NCI-H524 (cell line): ENCODE measurements at places on chromosomes 2 and 18.

- no peak for DNase-seq
Measured at GRCh38 chr18:70636991-70637390, 348.1 kb downstream of the SOCS6 start.

DNA sequence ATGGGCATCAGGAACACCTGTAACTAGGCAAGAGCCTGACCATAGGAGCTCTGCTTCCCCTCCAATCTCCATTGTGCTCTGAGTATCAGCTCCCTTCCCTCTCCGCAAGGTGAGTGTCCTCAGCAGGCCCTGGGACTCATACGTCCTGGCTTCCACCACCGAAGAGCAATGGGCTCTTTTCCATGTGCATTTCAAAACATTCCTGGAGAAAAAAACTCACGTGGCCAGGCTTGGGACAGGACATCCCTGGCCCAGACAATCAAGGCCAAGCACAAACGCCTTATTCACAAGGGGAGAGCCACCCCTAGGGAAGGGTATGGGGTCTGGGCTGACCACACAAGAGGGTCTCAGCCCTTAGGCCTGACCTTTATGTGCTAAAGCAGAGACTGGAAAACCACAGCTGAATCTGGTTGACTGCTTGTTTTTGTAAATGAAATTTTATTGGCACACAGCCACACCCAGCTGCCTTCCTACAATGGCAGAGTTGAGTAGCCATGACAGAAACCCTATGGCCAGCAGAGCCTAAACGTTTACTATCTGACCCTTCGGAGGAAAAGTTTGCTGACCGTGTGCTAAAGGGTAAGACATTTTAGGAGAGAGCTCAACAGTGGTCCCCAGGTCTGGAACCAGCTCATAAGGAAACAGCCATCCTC is 175.7 kb upstream of the ARL4C start:
- no peak for DNase-seq

- no peak for DNase-seq
Measured at GRCh38 chr2:240648650-240649275, 23.5 kb downstream of the GPR35 start.

DNA sequence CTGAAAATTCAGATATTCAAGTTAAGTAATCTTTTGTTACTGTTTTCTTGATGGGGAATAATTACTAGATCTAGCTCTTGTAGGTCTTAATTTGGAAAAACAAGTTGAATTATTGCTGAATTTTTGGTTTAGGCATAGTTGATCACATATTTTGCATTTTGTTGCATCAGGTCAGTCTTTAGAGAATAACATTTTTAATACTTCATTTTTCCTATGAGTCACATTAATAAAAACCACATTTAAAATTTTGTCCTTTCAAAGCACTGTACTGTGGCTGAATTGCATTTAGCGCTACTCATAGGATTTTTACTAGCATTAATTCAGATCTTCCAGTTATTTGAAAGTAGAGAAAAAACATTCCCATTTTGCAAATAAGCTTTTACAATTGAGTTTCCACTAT is 23.2 kb downstream of the MAP4K4 start:
- no peak for DNase-seq

- no peak for DNase-seq
Measured at GRCh38 chr2:106053116-106053515, 141.0 kb downstream of the UXS1 start.

GRCh38 chr2:164873210-164873908 is 31.7 kb upstream of the COBLL1 start:
- no peak for DNase-seq

- peak; percentile 36 for DNase-seq
Measured at GRCh38 chr18:12658426-12659138, 675 bp upstream of the SPIRE1 start.

- no peak for DNase-seq
Measured at GRCh38 chr2:60794271-60794863, 38.3 kb downstream of the PAPOLG start.

DNA sequence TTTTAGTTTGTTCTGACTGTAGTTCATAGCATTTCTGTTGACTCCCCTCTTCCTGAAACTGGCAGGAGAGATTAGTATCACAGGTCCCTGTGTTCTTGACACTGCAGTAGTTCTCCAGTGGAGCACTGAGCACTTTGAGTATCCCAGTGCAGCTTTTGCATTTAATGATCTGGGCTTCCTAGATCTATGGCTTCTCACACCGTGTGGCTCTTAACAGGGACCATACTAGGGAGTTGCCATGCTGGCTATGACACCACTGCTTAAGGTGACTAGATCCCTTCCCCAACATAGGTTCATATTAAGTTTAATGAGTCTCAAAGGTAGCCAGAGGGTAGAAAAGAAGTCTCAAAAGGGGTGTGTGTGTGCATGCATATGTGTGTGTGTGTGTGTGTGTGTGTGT is 6.2 kb upstream of the MSTN start:
- no peak for DNase-seq

GRCh38 chr2:173669271-173669853 is 295.8 kb downstream of the SP3 start:
- DNase-seq: no peak

DNA sequence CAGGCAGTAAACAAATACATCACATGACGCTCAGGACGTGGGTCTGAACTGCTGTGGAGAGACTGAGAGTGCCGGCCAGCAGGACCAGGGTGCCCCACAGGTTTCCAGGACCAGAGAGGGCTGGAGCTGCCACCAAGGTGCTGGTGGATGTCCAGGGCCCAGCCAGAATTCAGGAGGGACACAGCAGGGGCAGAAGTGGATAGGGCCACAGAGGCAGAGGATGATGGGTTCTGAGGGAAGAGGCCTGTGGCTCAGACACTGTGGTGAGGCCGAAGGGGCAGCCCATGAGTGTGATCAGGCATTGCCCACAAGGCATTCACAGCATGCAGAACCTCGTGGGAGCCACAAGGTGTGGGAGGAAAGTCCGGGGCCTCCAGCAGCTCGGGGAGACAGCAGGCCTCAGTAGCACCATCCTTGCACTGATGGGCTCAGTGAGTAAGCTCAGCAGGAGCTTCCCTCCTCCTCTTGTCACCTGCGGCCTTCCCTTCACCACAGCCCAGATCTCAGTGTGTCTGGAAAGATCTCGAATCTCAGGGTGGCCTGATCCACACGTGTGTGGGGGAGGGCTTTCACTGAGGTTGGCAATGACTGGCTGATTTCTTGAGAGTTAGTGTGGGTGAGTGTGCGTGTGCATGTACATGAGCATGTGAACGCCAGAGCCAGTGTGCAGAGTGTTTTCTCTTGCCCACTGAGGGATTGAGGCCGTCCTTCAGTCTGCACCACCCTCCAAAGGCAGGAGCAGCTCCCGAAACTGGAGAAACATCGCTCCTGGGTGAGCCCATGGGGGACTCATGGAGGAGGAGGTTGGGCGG is 181.8 kb upstream of the RAB6C start:
- no peak for DNase-seq

DNA sequence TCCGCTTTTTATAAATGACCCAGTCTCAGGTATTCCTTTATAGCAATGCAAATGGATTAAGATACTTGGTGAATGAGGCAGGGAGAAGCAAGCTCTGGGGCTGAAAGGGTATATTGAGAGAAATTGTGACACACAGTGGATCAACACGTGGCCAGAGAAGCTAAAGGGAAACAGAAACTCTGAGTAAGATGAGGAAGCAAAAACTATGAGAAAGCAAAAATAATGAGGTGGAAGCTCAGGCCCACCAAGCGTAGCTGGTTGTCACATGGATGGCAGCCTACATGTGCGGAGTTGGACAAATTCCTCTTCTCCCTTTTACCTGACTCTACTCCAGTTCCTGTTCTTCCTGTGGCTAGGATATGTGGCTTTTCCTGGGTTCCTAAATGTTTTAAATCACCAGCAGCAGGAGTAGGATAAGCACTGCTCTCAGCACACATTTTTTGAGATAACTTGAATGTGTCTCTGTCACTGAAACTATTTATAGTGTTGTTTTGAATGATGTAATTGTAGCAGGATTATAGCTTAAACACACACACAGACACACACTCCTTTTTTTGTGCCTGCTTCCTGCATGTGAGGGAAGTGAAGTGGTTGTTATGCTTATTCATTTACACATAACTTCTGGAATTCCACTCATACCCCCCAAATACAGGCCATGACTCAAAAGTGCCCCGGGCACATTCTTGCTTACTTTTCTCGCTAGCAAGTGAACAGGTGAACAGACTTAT is 30.1 kb upstream of the EPC2 start:
- no peak for DNase-seq

GRCh38 chr2:207251022-207251421 is 85.3 kb upstream of the KLF7 start:
- no peak for DNase-seq

GRCh38 chr18:3689091-3689490 is 239.1 kb downstream of the TGIF1 start:
- DNase-seq: no peak

DNA sequence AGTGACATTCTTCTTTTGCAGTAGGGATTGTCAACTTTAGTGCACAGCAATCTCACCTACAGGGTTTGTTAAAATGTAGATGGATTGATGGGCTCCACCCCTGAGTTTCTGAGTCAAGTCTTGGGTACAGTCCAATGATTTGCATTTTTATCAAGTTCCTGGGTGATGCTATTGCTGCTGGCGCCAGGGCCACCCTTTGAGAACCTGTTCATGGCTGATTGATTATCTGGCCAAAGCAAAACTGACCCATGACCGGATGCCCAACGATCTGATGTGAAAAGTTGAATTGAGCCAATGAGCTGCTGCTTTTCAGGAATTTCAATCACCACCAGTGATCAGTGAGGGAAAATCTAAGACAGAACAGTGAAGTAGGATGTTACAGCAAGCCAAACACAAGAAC is 675.3 kb downstream of the TMEM182 start:
- no peak for DNase-seq

- no peak for DNase-seq
Measured at GRCh38 chr2:145824384-145824783, 1304.5 kb upstream of the ZEB2 start.

DNA sequence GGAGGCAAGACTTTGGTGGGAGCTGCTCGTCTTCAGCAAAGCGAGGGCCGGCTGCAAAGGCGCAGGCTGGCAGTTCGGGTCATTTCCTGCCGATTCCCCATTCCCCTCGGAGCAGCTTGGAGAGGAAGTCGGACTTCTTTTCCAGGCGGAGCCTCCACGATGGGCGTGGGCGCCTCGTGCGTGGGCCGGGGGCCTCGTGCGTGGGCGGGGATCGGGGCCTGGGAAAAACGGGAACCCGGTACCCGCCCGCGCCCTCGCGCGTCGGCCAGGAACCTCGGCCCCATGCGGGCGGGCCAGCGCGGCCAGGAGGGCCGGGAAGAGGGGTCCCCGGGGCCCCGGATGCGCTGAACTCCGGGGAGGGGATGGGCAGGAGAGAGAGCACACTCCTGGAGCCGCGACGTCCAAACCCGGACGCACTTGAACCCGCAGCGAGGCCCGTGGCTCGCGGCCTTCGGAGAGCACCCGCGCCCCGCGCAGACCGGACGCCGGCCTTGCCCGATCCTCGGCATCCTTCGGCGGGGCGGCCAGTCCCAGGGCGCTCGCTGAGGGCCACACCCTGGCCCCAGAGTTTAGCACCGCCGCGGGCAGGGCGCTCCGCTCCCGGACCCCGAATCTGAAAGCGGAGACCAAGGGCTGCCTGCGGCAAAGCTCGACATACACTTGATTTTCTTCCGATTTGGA is 368.4 kb downstream of the MTX2 start:
- peak; percentile 44 for DNase-seq

DNA sequence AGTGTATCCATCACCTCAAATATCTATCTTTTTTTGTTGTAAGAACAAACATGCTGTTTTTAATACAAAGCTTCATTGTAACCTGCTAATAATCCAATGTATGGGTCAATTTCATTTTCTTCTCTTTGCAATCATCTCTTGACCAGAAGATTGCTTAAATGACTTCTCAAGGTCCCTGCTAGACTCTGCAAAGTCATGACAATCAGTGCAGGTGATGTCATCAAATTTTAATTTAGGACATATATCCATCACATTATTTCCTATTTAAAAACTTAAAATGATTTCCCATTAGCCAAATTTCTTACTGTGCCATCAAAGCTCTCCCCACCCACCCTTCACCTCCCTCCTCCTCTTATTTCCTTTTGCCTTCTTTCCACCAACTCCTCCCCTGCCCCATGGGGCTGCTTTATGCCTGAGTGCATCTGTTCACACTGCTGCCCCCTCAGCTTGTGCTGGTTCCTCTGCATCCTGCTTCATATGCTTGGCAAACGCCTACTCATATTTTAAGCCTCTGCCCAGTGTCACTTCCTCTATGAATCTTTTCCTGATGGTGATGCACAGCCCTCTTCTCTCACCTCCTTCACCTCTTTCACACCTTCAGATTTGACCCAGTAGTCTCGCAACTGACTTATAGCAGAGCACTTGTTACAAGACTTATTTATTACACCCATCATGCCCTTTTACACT is 20.3 kb downstream of the PLEK start:
- peak; percentile 63 for DNase-seq

DNA sequence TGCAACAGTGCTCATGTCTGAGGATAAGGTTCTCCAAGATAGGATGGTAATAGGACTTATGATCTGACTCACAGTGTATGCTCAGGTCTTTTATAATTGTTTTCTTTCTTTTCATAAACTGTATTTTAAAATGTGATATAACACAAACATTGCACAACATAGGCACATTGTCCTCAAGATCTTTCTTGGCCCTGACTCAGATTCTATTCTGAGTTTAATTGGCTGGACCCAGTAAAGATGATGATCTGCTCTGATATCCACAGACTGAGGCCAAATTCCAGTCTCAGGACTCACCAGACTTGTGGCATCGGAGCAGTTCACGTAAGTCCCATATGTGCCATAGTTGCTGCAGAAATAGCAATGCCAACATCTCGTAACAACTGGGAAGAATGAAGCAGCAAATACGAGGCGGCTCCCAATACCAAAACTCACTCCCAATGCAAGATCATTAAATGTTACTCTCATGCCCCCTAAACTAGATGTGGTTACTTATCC is 448.9 kb upstream of the SLC14A2 start:
- DNase-seq: no peak

GRCh38 chr2:142714600-142714999 is 162.9 kb upstream of the KYNU start:
- DNase-seq: no peak

- DNase-seq: no peak
Measured at GRCh38 chr2:216082117-216082711, 495 bp downstream of the TMEM169 start.

DNA sequence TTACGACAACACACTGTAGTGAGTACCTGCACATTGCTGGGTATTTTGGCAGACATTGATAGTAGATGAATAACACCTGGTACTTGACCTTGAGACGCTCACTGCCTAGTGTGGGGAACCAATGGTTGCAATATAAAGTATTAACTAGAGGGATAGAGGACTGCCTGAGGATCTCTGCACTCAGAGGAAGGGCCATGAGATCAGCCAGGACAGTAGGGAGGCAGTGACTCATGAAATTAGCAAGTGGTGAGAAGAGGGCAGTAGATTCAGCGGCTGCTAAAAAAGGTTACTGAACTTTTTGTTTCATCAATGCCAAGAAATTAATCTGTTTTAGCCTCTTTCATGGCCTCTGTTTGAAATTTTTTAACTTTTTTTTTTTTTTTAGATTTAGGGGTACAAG is 250.8 kb upstream of the TCF4 start:
- no peak for DNase-seq

DNA sequence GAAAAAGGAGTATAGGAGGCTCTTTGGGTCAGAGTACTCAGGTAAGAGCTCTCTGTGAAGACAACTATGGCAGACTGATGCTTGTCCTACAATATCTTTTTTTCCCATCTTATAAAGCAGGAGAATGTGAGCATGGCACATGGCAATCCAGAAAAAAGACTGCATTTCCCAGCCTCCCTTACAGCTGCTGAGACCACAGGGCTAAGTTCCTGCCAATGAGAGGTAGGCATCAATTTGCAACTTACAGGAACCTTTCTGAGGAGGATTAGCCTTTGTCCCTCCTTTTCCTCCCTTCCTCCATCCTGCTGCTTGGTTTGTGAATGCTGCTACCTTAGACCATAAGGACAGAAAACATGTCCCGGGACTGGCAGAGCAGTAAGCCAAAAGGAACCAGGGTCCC is 37.8 kb upstream of the ST8SIA5 start:
- no peak for DNase-seq
